A549 treated with Hydrocortisone at 1 μM for 4 hours (cell line): ENCODE measurements at places on chromosomes 11 and 22. TPM values are rescaled to one million over a fixed set of nuclear protein-coding genes. Genes with fewer than 3 reads are reported as not detected.

MUC2 gene
- total RNA-seq = 0.08 to 0.38 TPM (median 0.22 TPM) in 5 replicates

CD3D gene
- not detected in 5 replicates for total RNA-seq

LAYN gene
- 3.9 to 4.5 TPM (median 4.1 TPM) in 5 replicates for total RNA-seq

MPEG1 gene
- total RNA-seq = not detected in 5 replicates

RAG2 gene
- not detected in 5 replicates for total RNA-seq

MACROD1 gene
- 9.0 to 15.8 TPM (median 13.5 TPM) in 5 replicates for total RNA-seq

MRGPRG gene
- total RNA-seq = not detected in 5 replicates

OR10A2 gene
- total RNA-seq = not detected in 5 replicates

KLHL22 gene
- 8.2 to 11.8 TPM (median 11.0 TPM) in 5 replicates for total RNA-seq

PNPLA3 gene
- 0.70 to 1.0 TPM (median 0.83 TPM) in 5 replicates for total RNA-seq
